ENCODE measurements at places on chromosomes 12 and 14.
A peak's percentile ranks its signal among the peaks of the same experiment; 100 is the strongest.

DNA sequence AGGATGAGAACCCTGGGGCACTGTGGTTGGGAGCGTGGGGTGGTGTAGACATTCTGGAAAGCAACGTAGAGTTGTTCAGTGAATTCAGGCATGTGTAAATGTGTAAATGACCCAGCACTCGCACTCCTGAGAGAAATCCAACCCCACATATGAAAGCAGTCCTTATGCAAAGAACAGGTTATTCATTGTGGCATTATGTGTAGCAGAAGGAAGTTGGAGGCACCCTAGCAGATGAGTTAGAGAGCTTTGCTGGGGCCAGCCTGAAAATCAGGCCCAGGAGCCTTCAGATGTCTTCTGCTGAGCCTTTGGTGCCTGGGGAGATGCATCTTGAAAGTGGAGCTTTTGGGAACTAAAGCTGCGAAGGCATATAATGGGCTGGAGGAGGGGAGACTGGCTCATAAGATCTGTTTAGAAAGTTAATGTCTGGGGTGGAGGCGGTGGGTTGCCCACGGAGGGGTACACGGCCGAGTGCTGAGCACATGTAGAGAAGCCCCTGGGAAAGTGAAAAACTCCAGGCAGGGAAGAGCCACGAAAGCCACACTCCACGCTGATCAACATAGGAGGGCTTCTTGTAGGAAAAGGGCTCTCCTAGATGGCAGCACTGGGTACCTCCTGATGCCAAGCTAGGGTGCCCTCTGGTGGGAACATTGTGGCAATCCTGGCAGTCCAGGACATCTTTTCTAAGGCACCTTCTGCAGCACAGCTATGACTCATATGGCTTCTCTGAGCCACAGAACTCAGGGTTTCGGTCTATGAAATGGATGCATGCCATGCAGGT is 6.0 kb upstream of the KRT83 start:
- DNase-seq: peak; percentile 85

DNA sequence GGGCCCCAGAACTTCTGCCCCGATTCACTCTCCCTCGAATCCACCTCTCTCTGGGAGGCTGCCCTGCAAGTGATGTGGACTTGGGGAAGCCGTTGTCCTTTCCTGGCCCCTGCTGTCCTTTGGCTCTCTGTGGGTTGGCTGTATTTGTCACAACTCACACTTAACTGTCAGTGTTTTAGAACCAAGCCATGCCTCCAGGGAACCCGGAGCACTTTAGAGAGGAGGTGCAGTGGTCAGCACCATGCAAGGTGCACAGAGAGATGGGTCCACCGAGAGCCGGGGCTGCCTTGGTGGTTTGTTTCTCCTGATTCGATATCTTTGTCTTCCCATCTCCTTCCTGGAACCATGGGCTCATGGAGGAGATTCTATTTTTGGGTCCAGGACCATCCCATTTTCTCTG is 129.5 kb upstream of the RTL1 start:
- no peak for DNase-seq

DNA sequence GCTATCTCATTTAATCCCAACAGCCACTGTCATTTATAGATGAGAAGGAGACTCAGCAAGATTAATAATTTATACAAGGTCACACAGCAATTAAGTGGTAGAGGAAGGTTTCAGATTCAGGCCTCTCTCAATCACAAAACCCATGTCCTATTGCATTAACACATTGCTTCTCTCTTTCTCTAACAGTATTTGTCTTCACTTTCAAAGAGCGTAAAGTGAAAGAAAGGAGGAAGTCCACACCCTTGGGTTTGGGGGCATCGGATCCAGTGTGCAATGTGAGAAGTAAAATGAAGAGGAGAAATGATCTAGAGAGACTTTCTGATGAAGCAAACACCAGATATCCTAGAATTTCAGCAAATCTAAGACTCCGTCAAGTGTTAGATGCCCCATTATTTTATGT is 7.0 kb upstream of the VRK1 start:
- DNase-seq: no peak

DNA sequence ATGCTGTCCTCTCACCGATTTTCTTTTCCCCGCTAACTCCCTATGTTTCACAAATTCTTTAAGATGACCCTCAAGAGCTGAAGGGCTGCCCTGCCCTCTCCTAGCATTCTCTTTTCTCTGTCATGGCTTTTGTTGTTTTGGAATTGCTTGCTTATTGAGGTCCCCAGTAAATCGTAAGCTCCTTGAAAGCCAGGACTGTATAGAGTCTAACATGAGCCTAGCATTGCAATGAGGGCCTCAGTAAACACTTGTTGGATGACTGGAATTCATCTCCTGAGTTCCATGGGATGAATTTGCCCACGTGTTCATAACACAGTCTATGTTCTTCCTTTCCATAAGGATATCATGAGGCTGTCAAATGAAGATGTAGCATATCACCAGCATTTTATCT is 92.2 kb downstream of the APAF1 start:
- DNase-seq: no peak

- DNase-seq: no peak
Observed at GRCh38 chr12:32332446-32332845, 66.9 kb upstream of the FGD4 start.

- no peak for DNase-seq
Observed at GRCh38 chr12:45872446-45872845, 117.9 kb downstream of the SCAF11 start.

DNA sequence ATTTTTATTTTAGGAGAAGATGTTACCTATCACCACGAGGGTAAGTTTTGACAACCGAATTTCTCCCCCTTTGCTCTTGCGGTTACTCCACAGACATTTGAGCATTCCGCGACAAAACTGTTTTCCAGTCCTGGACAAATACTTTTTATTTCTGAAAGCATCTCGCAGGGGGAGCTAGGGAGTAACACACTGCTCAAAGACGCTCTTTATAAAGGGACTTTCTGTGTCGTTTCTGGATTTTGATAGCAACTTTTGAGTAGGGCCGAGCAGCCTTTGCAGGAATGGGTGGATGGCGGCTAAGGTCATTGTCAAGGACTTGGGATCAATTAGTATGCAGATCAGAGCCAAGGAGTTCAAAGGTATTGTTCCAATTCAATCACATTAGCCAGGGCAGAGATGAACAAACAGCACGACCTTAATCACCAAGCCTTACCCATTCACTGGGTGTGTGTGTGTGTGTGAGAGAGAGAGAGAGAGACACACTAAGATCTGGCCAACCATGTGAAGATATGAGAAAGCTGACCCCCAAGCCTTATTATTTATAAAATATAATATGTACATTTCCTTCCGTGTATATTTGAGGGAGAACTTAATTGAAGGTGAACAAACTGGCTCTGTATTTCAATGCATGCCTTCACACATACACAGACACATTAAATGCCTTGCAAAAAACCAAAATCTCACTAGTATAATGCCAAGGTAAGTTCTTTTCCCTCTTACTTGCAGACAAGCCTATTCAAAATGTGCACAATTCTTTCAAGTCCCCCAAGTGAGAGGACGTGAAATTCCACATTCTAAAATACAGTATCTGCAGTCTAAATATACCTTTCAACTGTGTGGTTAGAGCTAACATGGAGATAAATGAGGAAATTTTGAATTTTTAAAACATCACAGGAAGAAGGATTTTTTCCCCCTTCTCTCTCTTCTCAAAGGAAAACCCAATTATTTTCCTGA is 613.8 kb downstream of the VRK1 start:
- no peak for DNase-seq

DNA sequence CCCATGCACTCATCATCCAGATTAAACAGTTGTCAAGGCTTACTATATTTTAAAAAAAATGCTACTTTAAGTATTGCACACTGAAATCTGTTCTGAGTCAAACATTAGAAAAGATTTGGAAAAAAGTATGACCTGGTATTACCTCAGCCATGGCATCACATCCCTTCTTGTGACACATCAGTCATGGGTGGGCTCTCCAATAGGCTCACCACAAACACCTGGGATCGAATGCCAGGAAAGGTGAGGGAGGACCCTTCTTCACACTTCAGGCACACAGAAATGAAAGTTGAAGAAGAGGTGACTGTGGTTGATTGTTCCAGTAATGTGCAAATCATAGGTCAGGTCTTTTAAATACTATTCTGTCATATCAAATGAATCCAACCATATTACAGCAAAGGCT is 36.6 kb upstream of the GZMB start:
- peak; percentile 66 for DNase-seq

Measured in stimulated activated CD4-positive, alpha-beta T cell treated with anti-CD3 and anti-CD28 coated beads, Interleukin-15, amount 100 ng/mL, for 24 hours (primary cell).